ENCODE measurements at places on chromosomes 2 and 18.
A peak's percentile ranks its signal among the peaks of the same experiment; 100 is the strongest.

- DNase-seq: peak; percentile 1
Observed at GRCh38 chr18:2337552-2338141, 233.7 kb downstream of the METTL4 start.

GRCh38 chr2:186365406-186365805 lies 120.7 kb upstream of the ZC3H15 start:
- no peak for DNase-seq

- no peak for DNase-seq
Observed at GRCh38 chr2:5385596-5385995, 306.6 kb upstream of the SOX11 start.

GRCh38 chr2:30971231-30972025 lies 164.2 kb upstream of the CAPN13 start:
- no peak for DNase-seq

All from A549 (cell line).